ENCODE measurements at places on chromosomes 2 and 18.

GRCh38 chr2:239371726-239372686 is 28.8 kb downstream of the HDAC4 start:
- no peak for DNase-seq

GRCh38 chr2:151855111-151855510 is 26.9 kb upstream of the ARL5A start:
- no peak for DNase-seq

GRCh38 chr2:197054437-197054836 is 127.9 kb upstream of the PGAP1 start:
- DNase-seq = no peak

- no peak for DNase-seq
Measured at GRCh38 chr2:118844261-118845004, 3.0 kb downstream of the EN1 start.

GRCh38 chr18:21700528-21701075 is 4.0 kb downstream of the ABHD3 start:
- no peak for DNase-seq

DNA sequence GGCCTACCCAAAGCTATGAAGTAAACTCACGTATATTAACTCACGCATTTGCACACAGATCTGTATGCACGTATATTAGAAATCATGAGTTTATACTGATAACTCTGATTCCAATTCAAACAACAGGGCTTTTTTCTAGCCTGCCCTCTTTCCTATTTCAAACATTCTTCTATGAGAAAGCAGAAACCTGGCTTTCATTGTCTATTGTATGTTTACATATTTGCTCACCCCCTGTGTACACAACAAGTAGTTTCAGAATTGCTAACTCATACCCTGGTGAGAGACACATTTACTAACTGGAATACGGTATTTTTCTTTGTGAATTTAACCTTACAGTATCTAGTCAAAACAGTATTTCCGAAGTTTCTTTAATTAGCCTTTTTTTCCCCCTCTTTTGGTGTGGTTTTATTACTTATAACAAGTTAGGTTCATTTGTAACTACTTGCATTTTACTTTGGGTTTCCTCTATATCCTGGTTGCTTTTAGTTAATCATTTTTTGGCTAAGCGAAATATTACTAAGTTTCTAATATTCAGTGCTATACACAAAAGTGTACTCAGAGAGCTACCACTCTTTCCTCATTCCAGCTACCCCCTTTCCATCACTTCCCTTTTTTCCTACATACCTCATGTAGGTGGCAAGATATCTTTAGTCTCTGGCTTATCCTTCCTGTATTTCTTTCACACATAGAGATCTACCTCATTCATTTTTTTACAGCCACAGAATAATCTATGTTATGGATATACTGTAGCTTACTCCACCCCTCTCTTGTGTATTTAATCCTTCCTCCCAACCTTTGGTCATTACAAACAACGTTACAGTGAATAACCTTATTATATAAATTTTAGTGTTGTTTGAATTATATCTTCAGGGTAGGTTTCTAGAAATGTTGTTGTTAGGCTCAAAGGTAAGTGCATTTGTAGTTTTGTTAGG is 112.7 kb upstream of the BCL2L11 start:
- DNase-seq = no peak

- no peak for DNase-seq
Measured at GRCh38 chr18:32688821-32689220, 84.0 kb downstream of the KLHL14 start.

DNA sequence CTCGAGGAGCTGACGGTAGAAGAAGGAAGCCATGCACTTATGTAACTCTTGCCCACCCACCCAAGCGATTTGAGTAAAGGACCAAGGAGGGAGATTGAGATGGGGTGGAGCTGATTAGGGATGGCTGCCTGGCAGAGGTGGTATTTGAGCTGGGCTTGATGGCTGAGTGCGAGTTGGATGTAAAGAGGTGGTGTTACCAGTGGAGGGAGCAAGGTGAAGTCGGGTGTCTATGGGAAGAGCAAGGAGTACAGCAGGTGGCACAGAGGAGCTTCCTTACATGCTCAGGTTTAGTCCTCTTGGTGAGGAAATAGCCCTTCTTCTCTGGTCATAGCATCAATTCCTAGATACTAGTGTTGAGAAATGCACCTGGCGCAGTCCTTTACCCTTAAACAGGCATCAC is 294.2 kb upstream of the SKOR2 start:
- no peak for DNase-seq

GRCh38 chr2:46390036-46390435 is 89.3 kb upstream of the TMEM247 start:
- no peak for DNase-seq

- no peak for DNase-seq
Measured at GRCh38 chr2:8882094-8882493, 44.7 kb upstream of the KIDINS220 start.

- DNase-seq = no peak
Measured at GRCh38 chr2:208929139-208929864, 494.5 kb upstream of the MAP2 start.

DNA sequence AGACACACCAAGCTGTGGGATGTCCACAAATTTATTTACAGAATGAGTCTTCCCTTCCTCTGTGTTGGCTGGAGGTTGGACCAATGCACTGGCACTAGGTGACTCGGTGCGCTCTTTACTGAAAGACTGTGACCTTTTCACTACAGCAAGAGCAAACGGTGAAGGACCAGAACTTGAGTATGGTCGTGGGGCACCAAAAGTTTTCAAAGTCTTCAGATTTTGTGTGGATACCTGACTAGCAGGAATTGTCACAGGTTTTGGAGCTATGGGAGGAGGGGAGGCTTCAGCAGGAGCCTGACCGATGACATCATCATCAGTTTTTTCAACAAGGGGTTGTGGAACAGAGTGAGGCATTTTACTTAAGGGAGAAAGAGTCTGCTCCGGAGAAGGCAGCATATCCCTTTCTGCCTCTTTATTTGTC is 73.0 kb upstream of the GRB14 start:
- DNase-seq = no peak

- DNase-seq = no peak
Measured at GRCh38 chr2:111954602-111955332, 56.4 kb downstream of the MERTK start.

DNA sequence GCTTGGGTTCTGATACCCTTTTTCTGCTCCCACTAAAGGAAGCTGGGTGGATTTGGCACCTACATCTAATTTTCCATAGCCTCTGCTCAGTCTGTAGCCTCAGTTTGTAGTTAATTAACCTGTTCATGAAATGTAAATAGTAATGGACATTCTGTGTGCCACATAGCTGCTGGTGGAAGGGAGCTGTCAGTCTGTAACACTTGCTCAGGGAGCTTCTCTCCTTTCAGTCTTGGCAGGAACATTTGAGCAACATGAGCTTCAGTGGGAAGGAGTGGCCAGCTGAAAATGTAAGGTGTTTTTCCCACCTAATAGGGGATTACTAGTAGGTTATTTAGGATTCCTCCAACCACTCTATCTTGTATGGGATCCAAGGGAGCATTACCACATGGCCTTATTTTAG is 203.4 kb downstream of the ASXL3 start:
- no peak for DNase-seq

DNA sequence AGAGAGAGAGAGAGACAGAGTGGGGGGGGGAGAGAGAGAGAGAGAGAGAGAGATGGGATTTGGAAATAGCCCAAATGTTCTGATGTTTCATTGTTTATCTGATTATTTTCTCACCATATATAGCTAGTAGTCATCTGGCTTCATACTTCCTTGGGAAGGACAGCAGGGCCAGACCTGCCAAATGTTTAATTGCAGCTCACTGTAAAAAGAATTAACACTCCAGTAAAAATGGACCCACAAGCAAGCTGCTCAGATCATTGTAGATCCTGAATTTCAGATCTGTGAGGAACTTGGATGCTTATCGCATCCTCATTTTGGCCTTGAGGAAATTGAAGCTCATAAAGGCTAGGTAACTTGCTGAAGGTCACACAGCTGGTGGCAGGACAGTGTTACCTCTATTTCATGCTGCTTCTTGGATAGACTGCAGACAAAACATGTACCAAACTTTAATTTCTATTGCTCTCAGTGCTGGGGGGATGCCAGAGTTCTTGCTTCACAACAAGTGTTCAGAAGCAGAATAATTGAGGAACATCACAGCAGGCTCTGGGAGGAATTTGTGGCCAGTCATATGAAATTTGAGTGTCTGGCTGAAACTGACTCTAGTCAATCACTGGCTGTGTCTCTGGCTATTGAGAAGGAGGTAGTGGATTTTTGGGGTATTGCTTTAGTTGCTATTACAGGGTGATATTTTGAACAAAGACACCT is 223.5 kb downstream of the PIK3C3 start:
- DNase-seq = no peak

- peak; percentile 22 for DNase-seq
Measured at GRCh38 chr18:76528477-76529432, 33.7 kb upstream of the ZNF516 start.

- no peak for DNase-seq
Measured at GRCh38 chr2:10157293-10157692, 34.8 kb downstream of the RRM2 start.

- DNase-seq = no peak
Measured at GRCh38 chr2:238457927-238458324, 31.2 kb downstream of the ASB1 start.

GRCh38 chr2:232038251-232038880 is 76.9 kb downstream of the DIS3L2 start:
- no peak for DNase-seq

- no peak for DNase-seq
Measured at GRCh38 chr18:7535436-7536205, 31.5 kb upstream of the PTPRM start.

DNA sequence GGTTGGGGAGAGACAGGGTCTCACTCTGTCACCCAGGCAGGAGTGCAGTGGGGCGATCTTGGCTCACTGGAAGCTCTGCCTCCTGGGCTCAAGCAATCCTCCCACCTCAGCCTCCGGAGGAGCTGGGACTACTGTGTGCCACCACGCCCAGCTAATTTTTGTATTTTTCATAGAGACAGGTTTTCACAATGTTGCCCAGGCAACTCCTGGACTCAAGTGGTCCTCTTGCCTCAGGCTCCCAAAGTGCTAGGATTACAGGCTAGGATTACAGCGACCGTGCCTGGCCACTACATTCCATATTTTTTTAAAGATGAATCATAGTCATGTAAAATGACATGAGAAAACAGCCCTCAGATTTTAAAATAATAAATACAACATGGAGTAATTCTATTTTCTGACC is 32.3 kb downstream of the CWC22 start:
- DNase-seq = no peak

GRCh38 chr18:9000733-9001132 is 101.8 kb upstream of the NDUFV2 start:
- DNase-seq = no peak

DNA sequence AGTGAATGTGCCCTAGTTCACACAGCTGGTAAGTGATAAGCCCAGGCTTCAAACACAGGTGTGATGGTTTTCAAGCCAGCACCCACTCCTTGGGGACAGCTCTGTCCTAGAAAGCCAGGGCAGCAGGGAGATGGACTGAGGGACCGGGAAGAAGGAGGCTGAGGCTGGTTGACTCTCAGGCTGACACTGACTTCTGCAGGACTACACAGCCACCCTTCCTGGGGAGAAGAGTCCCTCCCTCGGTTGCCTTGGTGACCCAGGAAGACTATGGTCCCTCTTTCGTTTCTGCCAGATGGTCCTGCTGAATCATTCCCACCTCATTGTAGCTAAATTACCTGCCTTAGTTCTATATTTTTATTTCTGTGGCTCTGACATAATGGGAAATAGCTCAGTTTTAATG is 11.3 kb upstream of the FSHR start:
- no peak for DNase-seq

DNA sequence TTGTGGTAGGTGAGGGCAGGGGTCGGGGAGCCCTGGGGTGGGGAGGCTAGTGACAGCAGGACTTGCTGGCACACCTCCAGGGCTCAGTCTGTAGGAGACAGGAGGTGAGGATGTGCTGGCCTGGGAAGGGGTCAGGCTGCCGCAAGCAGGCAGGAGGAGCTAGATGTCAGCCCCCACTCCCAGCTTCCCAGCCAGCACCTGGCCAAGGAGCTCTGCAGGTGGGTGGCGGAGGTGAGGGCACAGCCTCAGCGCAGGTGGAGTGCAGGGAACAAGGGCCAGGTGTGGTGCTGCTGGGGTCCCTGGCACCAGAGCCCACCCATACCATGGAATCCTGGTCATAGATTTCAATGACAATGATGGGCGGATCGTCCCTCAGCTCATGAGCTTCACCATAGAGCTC is 2.9 kb downstream of the OTOF start:
- DNase-seq = no peak

DNA sequence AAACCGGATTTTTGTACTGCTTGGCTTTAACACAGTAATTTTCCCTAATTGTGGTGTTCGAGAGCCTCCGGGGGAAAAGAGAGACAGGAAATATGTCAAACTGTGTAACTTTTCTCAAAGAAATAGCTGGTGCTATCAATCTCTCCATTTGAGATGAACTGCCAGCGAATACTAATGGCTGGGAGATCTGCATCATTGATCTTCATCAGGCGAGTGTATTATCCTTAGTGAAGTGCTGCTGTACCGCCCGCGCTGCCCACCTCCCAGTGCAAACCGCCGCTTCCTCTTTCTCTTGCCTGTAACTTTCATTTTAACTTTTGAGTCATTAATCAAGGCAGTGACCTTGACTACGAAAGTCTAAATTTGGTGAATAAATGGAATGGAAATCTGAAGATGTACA is 246.1 kb upstream of the ST6GAL2 start:
- DNase-seq = no peak

DNA sequence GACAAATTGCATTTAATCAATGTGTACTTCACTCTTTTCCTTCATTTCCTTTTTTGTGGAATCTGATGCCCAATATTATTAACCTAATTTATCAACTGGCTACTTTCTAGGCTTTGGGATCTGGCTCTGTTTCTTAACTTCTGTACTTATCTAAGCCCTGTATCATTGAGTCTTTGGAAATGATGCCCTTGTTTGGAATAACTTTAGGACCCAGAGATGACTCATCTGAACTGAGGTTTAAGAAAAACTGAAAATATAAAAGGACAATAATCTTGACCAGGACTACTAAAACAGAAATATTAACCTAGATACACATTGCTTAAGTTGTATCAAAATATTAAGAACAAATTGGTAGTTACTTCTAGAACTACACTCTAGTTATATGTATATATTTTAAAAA is 600.8 kb downstream of the CPS1 start:
- DNase-seq = no peak

DNA sequence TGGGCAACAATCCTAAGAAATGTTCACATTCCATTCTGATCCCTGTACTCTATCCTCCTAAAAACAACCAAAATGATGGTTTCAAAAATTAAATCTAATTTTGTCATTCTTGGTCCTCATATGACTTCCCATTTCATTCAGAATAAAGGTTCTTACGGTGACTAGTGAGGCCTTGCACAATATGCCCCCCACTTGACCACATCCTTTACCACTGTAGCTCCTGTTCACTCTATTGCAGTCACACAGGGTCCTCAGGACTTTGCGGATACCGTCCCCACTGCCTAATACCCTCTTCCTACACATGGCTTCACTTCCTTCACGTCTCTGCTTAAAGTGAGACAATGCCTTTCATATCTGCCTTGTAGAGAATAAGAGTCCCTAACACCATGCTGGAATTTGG is 1058.7 kb upstream of the KLHL29 start:
- no peak for DNase-seq

GRCh38 chr2:216632346-216632951 is 771 bp upstream of the IGFBP2 start:
- DNase-seq = no peak

Measured in CD4-positive, alpha-beta T cell treated with Interleukin-15 for 1 hour (primary cell).